Renal cortical epithelial cell (primary cell): ENCODE measurements at places on chromosomes 3 and 15.

DNA sequence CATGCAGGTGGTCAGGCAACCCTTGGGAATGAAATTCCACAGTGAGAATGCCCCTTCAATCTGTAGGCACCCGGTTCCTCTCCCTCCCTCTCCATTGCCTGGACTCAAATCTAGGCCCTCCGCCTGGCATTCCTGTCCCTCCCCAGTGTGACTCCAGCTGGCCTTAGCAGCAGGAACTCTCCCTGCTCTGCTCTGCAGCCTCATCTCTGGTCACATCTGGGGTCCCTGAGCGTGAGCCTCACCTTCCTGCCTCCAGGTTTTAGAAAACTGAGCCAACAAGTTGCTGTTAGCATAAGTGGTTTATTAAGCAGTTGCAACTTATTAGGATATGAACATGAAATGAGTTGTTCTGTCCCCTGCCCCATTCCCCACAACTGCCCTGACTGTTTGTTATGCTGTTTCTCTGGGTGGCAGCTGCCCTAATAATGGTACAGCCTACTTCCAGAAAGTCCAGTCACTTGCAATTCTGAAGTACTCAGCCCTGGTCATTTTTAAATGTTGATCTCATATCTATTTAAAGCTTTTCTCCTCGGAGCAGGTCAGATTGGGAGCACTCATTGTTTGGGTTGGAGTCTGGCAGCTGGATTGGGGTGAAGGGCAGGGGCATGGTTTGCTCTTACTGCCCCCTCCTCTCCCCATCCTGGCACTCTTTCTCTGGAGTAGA, 63.0 kb upstream of the ANKRD34C start:
- DNase-seq, result no peak

DNA sequence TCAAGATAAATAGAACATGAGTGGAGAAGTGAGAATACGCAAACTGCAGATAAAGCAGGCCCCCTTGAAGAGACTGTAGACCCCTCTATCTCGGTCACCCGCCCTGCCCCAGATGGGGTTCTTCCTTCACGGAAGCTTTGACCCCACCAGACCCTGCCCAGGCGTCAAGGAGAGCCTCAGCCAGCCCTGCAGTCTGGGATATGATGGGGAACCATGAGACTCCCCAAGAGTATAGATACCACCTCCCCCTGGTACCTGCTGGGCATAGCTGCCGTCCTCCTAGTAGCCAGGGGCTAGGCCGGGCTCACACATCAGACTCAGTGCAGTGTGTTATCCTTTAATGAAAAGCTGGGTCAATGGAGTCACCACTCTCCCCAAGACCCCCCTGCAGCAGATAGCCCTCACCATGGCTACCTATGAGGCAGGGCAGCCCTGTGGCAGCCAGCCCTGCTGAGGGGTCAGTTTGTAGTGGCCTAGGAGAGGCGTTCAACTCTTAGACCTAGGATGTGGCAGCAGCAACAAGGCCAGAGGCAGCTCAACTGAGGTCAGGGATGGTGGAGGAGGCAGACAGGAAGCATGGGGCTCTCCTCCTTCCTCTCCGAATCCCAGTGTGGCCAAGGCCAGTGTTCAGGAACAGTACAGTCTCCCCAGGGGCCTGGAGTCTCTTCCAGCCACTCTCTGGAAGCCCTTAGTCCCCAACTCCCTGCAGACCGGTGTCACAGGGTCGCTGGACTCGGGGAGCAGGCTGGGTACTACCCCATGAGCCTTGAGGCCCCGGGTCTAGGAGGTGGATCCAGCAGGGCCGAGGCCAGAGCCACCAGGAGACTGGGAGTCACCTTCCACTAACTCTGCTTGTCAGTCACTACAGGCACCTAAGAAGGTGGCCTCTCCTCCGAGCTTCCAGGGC, 26.1 kb downstream of the PLXNB1 start:
- no peak for DNase-seq

- DNase-seq, result no peak
These were observed 1062.2 kb upstream of the EPHA6 start for GRCh38 chr3:95752199-95752598.

- DNase-seq, result no peak
These were observed 80.1 kb upstream of the CHRM5 start for GRCh38 chr15:33888176-33888575.
